ENCODE measurements at places on chromosomes 7 and 10.

GRCh38 chr10:6347391-6347951 is 144.7 kb downstream of the PFKFB3 start:
- DNase-seq = peak; percentile 62

GRCh38 chr7:80997841-80998240 is 79.0 kb upstream of the SEMA3C start:
- no peak for DNase-seq

GRCh38 chr7:101882005-101882421 is 64.6 kb downstream of the CUX1 start:
- DNase-seq = no peak

GRCh38 chr10:17431871-17432311 is 22.5 kb downstream of the ST8SIA6 start:
- no peak for DNase-seq

GRCh38 chr10:3971713-3972112 is 186.7 kb upstream of the KLF6 start:
- DNase-seq = no peak

GRCh38 chr7:143373255-143373794 is 7.8 kb upstream of the ZYX start:
- DNase-seq = no peak

GRCh38 chr7:85341973-85342372 is 155.1 kb upstream of the SEMA3D start:
- DNase-seq = no peak

DNA sequence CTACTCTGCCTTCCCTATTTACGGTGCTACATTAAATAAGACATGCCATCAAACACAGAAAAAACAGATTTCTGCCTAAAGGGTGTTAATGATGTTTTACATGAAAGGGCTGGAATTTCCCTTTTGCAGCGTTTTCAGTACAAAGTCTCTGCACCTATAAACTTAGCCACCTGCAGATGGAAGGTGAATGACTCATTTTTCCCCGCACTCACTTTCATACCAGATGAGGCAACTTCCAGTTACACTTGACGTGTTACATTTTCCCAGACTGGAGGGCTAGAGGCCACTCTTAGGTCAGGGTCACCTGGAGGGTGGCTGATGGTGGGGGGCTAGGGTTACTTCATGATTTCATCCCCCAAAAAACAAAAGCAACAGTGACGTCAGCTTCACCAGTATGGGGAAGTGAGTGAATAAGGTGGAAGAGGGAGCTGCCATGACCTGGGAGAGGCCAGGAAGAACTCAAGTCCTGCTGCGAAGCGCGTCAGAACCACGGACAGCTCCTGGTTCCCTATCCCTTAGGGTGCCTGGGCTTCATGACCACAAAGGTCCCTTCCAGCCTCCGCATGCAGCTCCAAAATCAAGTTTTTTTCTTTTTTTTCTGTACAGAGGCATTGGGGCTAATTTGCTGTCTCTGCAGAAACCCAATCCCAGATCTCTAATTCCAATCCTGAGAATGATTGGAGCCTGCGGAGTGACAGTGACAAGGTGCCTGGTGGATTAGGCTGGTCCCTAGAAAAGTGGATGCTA is 94.0 kb downstream of the ADARB2 start:
- DNase-seq = no peak

DNA sequence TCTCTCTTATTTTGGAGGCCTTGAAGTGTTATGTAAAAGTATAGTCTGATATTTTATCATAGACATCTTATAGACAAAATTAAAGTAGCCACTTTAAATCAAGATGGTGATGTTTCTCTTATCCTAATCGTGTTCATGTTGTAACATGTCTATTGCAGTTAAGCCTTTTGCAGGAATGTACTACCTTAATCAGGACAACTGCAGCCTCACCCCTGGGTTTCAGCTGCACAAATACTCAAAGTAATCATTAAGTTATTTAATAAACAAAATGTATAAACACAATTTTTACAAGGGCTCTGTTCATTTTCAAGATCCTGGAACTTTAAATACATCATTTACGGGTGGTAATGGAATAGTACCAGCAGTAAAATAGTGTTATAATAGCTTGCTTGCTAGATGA is 14.4 kb upstream of the KIF5B start:
- no peak for DNase-seq
